Thymus (tissue), 14 donors: ENCODE measurements at places on chromosomes 7 and 10.
A peak's percentile ranks its signal among the peaks of the same experiment; 100 is the strongest.

GRCh38 chr7:8185926-8186683 lies 75.9 kb downstream of the ICA1 start:
- DNase-seq: no peak
- no peaks in the 10 kb centered on the region for H3K36me3 ChIP-seq
- no peak overlapping the region for H3K27ac ChIP-seq
- H3K4me1 ChIP-seq: peaks cover 2% of the 10 kb centered on the region

- no peaks in the 10 kb centered on the region for H3K4me1 ChIP-seq
- no peak overlapping the region for H3K27ac ChIP-seq
- H3K27me3 ChIP-seq: no peaks in the 10 kb centered on the region
Observed at GRCh38 chr7:114527589-114527988, 113.0 kb downstream of the FOXP2 start.

DNA sequence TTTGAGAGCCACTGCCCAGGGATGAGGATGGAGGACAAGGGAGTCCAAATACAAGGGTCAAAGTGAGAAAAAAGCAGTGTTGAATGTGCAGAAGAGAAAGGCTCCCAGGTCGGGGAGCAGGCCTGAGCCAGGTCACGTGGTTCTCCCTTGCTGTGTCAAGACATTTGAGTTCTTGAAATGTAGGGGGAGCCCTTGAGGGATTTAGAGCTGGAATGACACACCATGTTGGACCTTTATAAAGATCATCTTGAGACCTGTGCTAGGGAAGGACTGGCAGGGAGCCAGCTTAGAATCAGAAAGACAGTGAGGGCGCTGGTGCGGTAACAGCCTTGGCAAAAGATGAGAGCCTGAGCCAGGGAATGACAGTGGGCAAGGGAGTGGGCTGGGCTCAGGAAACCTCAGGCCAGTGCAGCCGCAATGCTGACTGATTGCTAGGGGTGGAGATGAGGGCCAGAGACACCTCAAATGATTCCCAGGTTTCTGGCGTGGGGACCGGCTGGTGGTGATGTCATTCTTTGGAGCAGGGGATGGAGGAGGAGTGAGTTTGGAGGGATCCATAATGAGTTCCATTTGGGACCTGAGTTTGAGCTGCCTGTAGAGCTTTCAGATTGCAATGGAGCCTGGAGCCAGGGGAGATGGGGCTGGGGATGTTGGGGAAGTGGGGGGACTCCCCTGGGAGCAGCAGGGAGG lies 120.1 kb downstream of the PTPN20 start:
- H3K27ac ChIP-seq: no peak overlapping the region
- H3K36me3 ChIP-seq: no peaks in the 10 kb centered on the region
- peaks cover 9% of the 10 kb centered on the region for H3K27me3 ChIP-seq

GRCh38 chr7:6256109-6256483 lies 16.3 kb downstream of the CYTH3 start:
- no peaks in the 10 kb centered on the region for H3K36me3 ChIP-seq
- no peak overlapping the region for H3K4me3 ChIP-seq
- H3K27ac ChIP-seq: no peak overlapping the region

DNA sequence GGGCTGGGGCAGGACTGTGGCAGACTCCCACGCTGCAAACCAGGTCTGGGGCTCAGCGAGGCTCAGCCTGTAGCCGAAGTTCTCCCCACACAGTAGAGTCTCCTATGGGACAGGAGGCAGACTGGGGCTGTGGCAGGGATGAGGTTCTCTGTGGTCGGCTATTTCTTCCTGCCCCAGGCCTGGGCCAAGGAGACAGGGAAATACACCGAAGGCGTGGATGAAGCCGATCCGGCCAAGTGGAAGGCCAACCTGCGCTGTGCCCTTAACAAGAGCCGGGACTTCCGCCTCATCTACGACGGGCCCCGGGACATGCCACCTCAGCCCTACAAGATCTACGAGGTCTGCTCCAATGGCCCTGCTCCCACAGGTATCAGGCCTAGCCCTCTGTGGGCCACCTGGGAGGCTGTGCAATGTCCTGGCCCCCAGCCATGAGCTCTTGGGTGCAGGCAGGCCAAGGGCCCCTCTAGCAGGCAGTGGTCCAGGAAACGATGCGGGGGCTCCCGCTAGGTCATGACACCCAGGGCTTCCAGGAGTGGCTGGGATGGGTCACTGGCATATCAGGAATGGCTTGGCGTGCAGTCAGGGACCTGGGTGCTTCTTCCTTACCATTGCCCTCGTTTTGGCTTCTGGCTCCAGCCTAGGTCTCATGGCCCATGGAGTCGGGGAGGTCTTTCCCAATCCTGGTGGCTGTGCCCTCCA lies 8.1 kb downstream of the IRF5 start:
- no peak overlapping the region for H3K27ac ChIP-seq
- H3K4me1 ChIP-seq: peaks cover 4% of the 10 kb centered on the region
- peaks cover 3% of the 10 kb centered on the region for H3K36me3 ChIP-seq
- H3K4me3 ChIP-seq: no peak overlapping the region
- peaks cover 2% of the 10 kb centered on the region for H3K27me3 ChIP-seq

- H3K36me3 ChIP-seq: no peaks in the 10 kb centered on the region
- H3K4me1 ChIP-seq: no peaks in the 10 kb centered on the region
Observed at GRCh38 chr10:99364125-99364524, 35.0 kb downstream of the CNNM1 start.

DNA sequence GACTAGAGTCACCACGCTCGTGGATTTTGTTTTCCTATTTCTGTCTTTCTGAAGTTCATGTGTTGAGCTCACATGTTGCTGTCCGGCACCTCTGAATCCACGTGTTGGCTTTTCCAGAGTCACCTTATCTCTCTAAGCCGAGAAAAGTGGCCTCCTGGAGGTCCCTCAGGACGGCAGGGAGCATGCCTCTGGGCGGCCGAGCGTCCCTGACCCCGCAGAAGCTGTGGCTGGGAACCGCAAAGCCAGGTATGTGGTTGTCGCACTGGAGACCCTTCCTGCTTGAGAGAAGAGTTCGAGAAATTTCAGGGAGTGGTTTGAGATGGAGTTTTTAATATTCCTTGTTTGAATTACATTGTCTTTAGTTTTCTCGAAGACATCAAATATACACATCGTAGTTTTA lies 12.6 kb downstream of the IQCE start:
- peaks cover 4% of the 10 kb centered on the region for H3K4me1 ChIP-seq
- no peak for DNase-seq
- no peak overlapping the region for H3K27ac ChIP-seq
- H3K4me3 ChIP-seq: no peak overlapping the region

GRCh38 chr10:89090756-89091445 lies 100.3 kb downstream of the FAS start:
- H3K4me1 ChIP-seq: no peaks in the 10 kb centered on the region
- no peaks in the 10 kb centered on the region for H3K27me3 ChIP-seq
- no peak for DNase-seq
- H3K36me3 ChIP-seq: no peaks in the 10 kb centered on the region
- no peak overlapping the region for H3K4me3 ChIP-seq

- no peak for DNase-seq
- no peak overlapping the region for H3K27ac ChIP-seq
- peaks cover 3% of the 10 kb centered on the region for H3K27me3 ChIP-seq
- no peaks in the 10 kb centered on the region for H3K36me3 ChIP-seq
- H3K4me1 ChIP-seq: no peaks in the 10 kb centered on the region
Observed at GRCh38 chr10:122357685-122358084, 16.8 kb upstream of the PLEKHA1 start.

GRCh38 chr7:55248526-55248925 lies 116.6 kb upstream of the LANCL2 start:
- H3K4me1 ChIP-seq: no peaks in the 10 kb centered on the region
- no peak for DNase-seq
- H3K4me3 ChIP-seq: no peak overlapping the region

DNA sequence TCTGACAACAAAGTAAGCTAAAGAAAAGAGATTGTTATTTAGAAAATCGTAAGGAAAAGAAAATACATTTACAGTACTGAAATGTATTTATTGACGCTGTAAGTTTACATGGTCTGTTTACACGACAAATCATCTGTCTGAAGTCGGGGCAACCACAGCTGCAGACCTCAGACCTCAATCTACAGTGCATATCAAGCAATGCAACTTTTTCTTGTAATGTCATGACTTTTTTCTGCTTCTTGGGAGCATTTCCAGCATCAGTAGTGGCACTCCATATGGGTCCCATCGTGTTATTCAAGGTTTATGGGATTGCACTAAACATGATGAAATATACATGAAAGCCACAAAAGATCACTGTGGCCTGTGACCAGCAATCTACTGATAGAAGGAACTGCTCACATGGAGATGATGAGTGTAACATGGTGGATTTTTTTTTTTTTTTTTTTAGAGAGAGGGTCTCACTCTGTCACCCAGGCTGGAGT lies 77.1 kb downstream of the MTPN start:
- no peaks in the 10 kb centered on the region for H3K36me3 ChIP-seq
- no peaks in the 10 kb centered on the region for H3K4me1 ChIP-seq
- no peaks in the 10 kb centered on the region for H3K27me3 ChIP-seq
- DNase-seq: no peak

DNA sequence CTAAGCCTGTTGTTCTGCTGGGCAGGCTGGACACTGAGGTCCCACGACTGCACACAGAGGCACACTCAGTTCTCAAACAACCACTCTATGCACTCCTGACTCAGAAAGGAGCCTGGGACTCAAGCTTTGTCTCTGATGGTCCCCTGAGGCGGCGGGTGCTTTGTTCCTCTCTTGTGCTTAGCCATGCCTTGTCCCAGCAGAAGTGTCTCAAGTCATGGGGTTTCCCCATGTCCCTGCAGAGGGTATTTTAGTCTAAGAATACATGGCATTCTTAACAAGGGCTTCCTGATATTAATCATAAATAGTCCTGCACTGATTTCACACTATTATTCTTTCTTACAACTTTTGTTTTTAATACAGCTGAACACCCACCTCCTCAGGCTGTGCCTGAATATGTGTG lies 72.5 kb downstream of the CXCL12 start:
- no peak overlapping the region for H3K4me3 ChIP-seq
- H3K36me3 ChIP-seq: no peaks in the 10 kb centered on the region
- no peaks in the 10 kb centered on the region for H3K27me3 ChIP-seq
- H3K27ac ChIP-seq: no peak overlapping the region
- no peak for DNase-seq
- peaks cover 9% of the 10 kb centered on the region for H3K4me1 ChIP-seq

- peak; percentile 55 for DNase-seq
- no peaks in the 10 kb centered on the region for H3K4me1 ChIP-seq
- no peak overlapping the region for H3K4me3 ChIP-seq
- no peaks in the 10 kb centered on the region for H3K36me3 ChIP-seq
- no peaks in the 10 kb centered on the region for H3K27me3 ChIP-seq
- H3K27ac ChIP-seq: no peak overlapping the region
Observed at GRCh38 chr10:127243490-127244272, 47.3 kb upstream of the INSYN2A start.

GRCh38 chr7:42237811-42238541 lies 967 bp upstream of the GLI3 start:
- H3K27ac ChIP-seq: peak overlapping the region; percentile 83
- peak overlapping the region; percentile 58 for H3K4me3 ChIP-seq
- peaks cover 46% of the 10 kb centered on the region for H3K27me3 ChIP-seq
- H3K4me1 ChIP-seq: peaks cover 4% of the 10 kb centered on the region
- peak; percentile 28 for DNase-seq

DNA sequence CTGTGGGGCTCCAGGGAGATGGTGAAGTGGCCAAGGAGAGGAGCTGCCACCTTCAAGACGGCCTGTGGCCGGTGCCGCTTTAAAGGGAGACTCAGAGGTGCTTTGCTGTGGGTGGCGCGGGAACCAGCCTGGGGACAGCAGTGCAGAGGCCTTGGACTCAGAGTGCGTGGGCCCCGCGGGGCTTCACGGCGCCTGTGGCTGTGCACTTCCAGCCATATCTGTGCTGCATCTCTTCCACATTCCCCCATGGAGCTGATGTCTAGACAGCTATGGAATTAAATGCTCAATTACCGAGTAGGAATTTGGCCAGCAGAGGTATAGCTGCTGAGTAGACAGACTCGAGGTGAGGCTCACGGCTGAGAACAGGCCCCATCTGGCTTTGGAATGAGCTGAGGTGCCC lies 41.7 kb downstream of the HTRA1 start:
- peaks cover 2% of the 10 kb centered on the region for H3K4me1 ChIP-seq
- H3K36me3 ChIP-seq: no peaks in the 10 kb centered on the region
- H3K27me3 ChIP-seq: no peaks in the 10 kb centered on the region
- no peak overlapping the region for H3K27ac ChIP-seq
- DNase-seq: no peak

- no peaks in the 10 kb centered on the region for H3K4me1 ChIP-seq
- H3K4me3 ChIP-seq: no peak overlapping the region
- no peak for DNase-seq
- H3K36me3 ChIP-seq: no peaks in the 10 kb centered on the region
Observed at GRCh38 chr10:106424054-106424453, 740.5 kb downstream of the SORCS1 start.

- DNase-seq: no peak
- no peaks in the 10 kb centered on the region for H3K4me1 ChIP-seq
- no peak overlapping the region for H3K27ac ChIP-seq
- H3K36me3 ChIP-seq: no peaks in the 10 kb centered on the region
- H3K4me3 ChIP-seq: no peak overlapping the region
- H3K27me3 ChIP-seq: no peaks in the 10 kb centered on the region
Observed at GRCh38 chr10:48412933-48413332, 106.5 kb downstream of the MAPK8 start.

DNA sequence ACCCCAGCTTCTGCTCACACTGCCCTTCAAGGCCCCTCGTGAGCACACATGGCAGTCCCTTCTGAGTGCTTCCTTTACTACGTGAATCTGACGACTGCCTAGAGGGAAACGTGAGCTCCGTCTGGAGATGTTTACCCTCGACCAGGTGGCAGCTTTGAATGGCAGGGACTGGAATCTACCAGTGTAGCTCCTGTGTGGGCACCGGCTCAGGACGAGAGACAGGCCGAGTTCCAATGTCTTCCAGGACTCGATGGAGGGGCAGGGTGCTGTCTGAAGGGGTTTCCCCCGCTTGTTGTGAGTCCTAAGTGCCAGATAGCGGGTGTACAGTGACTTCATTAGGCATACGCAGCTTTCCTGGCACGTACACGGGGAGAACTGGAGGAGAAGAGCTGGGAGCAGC lies 229.9 kb downstream of the ADARB2 start:
- H3K4me1 ChIP-seq: no peaks in the 10 kb centered on the region
- H3K27me3 ChIP-seq: no peaks in the 10 kb centered on the region
- no peak overlapping the region for H3K27ac ChIP-seq

DNA sequence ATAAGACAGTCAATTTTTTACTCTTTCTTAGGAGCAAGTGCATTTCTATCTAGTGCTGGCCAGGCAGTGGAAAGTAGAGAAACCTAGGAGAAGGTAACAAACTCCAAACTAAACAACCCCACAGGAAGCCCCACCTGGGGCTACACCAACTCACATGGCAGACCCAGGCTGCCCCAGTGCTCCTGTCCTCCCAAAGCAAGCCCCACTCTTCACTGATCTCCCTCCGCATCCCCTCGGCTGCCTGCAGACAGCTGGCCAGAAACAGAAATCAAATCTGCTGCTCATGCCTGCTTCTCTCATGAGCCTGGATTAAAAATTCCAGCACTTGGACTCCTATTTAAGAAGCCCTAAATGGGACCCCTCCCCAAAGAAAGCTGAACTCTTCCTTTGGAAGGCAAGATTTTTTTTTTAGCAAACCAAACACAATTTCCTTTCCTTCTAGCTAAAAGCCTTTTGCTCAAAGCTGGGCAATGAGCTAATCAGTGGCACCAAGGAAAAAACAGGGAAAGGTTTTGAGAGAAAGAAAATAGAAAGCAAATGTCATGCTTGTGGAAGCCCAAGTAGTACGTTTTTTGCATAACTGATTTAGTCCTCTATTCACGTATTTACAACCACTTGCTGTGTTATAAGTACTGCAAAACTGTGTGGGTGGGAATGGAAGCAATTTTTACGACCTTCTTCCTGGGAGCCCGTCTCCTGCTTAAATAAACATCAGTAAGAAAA lies 10.8 kb downstream of the PDE1C start:
- no peaks in the 10 kb centered on the region for H3K36me3 ChIP-seq
- no peaks in the 10 kb centered on the region for H3K27me3 ChIP-seq
- no peak for DNase-seq
- H3K4me3 ChIP-seq: no peak overlapping the region
- H3K27ac ChIP-seq: no peak overlapping the region
